ENCODE measurements at places on chromosomes 2 and 18.

DNA sequence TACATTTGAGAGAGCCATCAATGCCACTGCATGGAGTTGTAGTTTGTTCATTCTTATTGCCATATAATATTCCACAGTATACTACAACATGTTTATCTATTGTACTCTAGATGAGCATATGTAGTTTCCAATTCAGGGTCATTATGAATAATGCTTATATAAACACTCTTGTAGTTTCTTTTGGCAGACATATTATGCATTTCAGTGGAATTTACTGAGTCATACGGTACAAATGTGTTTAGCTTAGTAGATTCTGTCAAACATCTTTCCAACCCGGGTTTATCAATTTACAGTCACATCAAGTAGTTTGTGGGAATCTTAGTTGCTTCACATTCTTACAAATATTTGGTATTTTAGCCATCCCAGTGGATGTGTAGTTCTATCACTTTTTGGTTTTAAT lies 161.1 kb downstream of the KCNH7 start:
- DNase-seq: no peak

DNA sequence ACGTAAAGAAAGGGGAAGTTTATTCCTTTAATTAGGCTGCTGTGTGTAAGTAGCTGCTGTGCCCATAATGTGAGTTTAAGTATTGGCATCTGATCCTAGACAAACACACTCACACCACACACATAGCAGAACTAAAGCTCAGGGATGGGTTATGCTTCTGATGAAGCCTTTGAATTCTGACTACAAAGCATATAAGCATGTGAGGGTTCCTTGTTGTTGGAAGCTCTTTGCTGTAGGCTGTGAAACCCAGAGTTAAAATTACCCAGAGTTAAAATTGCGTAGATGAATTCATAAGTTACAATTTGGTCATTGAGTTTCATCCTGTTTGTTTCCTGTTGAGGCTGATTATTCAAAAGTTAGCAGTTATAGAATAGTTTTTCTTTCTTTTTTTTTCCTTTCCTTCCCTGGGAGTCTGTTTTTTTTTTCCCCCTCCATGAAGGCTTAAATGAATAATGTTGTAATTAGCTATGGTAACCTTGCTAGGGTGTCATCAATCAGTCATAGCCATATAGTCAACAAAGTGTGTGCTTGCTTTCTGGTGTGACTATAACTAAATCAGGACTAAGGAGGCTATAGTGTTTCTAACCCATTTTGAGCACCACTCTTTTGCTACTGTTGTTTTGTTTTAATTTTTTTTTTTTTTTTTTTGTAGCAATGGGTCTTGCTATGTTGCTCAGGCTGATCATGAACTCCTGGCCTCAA lies 426.1 kb downstream of the PARD3B start:
- DNase-seq: no peak

- DNase-seq: no peak
Measured at GRCh38 chr2:48600204-48600813, 17.3 kb upstream of the GTF2A1L start.

DNA sequence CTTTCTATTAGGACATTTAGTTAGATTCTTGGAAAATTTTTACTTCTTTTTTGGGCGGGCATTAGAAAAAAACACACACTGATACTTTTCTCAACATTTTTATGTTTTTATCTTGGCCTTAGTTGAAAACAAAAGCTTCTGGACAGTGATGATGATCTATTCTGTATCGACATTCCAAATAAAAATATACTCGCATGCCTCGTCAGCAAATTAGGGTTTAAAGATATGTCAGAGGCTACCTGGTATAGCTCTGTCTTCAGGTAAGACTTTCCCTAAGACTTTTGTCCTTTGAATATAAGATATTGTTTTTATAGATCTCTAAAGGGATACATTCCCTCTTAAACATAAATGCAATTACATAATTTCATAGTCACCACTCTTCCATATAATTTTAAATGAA lies 816.8 kb downstream of the LRP1B start:
- DNase-seq: no peak

DNA sequence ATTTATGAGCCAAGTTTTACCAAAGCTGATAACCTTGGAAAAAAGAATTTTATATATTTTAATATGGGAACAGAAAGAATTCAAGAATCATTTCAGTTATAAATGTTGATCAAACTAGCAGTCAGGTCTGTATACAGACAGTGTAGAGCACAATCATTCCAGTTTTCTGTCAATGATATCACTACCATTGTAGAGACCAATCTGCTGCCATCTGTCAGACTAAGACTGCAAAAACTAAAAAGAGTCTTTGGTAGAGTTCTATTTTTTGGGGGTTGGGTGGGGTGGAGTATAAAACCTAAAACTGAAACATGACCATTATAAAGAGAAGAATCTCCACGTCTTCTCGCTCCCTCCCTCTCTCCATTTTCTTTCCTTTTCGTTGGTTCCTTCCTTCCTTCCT lies 204.7 kb upstream of the UBE2E3 start:
- no peak for DNase-seq

DNA sequence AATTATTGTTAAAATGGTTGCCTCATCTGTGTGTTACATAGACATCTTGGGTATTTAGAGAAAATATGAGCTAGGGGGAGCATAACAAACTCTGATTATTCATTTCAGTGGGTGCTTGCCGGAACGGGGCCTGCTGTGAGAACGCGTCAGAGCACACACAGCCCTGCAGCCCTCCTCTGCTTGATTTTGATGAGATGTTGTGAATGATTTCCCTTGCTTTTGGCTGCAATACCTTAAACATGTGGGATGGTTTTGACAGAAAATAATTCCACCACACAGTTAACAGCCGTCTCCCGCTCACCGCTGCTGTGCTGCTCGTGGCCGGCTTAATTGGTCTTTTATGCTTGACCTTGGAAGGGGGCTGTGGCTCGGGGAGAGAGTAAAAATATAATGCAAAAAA lies 49.9 kb upstream of the TXNDC2 start:
- DNase-seq: no peak

- DNase-seq: no peak
Measured at GRCh38 chr2:57886161-57886786, 160.3 kb upstream of the VRK2 start.

DNA sequence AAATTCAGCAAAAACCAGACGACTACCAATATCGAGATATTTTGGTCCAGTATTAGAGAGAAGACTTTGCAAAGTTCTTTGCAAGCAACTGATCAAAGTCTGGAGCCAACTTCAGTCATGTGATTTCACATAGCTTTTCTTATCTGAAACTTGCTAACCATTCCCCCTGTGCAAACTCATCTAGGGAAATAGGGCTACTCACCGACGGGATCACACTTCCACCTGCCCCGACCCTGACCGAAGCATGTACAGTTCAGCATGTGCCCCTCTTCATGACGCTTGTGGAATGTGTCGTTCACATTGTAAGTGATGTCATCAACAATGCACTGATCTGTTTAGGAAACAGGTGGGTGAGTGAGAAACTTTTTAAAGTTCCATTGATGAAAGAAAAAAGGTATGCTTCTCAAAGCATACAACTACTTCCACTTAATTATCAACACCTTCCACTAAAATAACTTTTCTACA lies 15.4 kb downstream of the FN1 start:
- no peak for DNase-seq

DNA sequence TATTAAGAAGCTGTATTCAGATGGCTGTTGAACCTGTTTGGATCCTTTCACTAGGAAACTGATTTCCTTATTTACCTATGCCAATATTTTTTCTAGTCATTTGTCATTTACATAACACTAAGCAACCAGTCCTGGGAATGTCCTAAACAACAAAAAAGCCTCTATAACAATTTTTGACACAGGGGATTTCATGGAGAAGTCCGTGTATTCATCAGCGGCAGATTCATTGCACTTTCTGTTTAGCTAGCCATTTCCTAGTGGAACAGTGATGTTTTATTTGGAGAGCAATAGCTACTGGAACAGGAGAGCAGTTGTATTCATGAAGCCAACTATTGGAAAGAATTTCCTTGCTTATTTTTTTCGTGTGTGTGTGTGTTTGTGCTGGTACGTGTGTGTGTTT lies 604.3 kb upstream of the POU3F3 start:
- DNase-seq: no peak

- DNase-seq: no peak
Measured at GRCh38 chr2:178479758-178480226, 465 bp upstream of the PLEKHA3 start.

GRCh38 chr2:127637725-127638252 lies 8.2 kb upstream of the GPR17 start:
- no peak for DNase-seq

GRCh38 chr2:167289651-167290410 lies 401.6 kb downstream of the XIRP2 start:
- no peak for DNase-seq

DNA sequence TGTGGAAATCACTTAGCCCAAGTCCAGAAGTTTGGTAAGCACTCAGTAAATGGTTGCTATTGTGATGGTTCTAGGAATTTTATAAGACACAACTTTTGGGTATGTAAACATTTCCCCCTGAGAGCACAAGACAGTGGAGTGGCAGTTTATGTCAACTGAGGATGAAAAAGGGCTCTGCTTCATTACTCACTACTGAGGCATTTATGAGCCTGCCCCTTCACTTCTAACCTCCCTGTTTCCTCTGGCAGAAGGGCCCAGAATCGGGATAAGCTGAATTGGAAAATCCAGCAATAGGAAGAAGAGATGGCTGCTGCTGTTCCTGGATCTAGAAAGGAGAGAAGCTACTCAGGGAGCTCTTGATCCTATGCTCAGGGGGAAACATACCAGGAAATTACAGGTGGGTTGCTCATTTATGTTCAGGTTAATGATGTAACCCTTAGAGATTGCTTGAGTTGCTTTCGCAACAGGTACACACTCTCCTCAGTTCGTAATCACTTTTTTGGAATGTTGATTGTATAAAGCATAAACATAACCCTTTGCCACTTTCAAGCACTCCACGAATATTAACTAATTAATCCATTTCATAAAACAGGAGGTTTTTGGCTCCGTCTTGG lies 46.3 kb downstream of the ADCYAP1 start:
- DNase-seq: no peak

GRCh38 chr2:23096906-23097602 lies 287.9 kb upstream of the KLHL29 start:
- no peak for DNase-seq

DNA sequence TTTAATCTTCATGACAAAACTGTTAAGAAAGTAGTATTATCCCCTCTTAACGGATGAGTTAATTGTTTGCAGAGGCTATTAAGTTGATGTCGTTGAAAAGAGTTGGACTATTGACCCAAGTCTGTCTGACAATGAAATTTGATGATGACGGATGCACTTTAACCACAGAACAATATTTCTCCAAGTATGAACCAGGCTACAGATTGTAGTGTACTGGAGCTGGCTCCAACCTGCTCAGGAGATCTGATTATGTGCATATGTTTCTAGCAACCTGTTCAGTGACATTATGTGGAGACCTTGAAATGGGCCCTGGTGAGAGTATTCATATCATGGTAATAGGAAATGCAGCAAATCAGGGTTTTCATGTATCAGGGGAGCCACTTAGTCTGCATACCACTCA lies 174.1 kb downstream of the CDH7 start:
- DNase-seq: no peak

All from stimulated activated CD4-positive, alpha-beta T cell treated with anti-CD3 and anti-CD28 coated beads, Interleukin-15, amount 100 ng/mL, for 1 hour (primary cell).